ENCODE measurements at places on chromosomes 4 and X.

GRCh38 chr4:153372967-153373562 lies 28.6 kb downstream of the MND1 start:
- no peak for DNase-seq

GRCh38 chr4:39025552-39026085 lies 6.6 kb downstream of the TMEM156 start:
- DNase-seq = no peak

DNA sequence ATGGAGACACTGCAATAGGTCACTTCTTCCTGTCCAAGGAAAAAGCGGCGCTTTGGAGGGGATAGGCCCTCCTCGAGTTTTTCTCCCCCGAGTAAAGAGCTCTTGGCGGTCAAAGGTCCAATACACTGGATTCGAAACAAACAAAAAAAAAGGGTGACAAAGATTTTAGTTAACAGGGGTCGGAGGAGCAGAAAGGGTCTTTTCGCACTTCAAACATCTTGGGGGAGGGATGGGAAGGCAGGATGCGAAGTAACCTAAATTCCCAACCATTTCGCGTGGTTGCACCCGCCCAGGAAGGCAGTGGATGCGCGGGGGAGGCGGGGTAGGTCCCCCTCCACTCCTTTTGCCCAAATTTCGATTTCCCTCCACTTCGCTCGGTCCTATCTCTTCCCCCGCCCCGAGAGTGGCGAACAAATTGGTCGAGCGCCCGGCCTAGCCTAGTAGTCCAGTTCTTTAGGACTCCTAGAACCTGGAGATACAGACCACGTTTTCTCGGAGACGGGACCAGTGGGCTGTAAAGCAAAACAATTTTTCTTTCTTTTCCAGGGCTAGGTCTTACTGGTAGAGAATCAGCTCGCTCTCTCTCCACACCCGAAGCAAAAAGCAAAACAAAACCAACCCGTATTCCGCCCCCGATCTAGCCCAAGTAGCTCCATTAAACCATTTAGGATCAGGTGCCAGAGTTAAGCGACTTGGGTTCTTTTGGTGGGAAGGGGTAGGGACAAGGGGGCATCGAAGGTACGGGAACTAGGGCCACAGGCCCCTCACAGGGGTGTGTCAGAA lies 2.0 kb upstream of the STAG2 start:
- DNase-seq = peak; percentile 66

DNA sequence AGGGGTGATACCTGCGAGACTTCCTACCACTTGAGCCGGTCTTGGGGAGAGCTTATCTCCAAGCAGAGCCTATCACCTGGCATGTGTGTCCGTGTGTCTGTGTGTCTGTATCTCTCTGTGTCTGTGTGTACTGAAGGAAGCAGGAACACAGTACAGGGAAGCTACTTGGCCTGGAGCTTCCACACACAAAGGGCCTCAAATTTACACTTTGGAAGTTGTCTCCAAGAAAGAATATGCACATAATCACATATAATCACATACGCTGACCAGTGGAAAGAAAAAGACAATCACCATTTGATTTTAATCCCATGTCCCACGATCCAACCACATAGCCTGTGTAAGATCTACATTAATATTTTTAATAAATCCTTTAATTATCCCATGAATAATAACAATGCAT lies 13.2 kb upstream of the NKX6-1 start:
- no peak for DNase-seq

DNA sequence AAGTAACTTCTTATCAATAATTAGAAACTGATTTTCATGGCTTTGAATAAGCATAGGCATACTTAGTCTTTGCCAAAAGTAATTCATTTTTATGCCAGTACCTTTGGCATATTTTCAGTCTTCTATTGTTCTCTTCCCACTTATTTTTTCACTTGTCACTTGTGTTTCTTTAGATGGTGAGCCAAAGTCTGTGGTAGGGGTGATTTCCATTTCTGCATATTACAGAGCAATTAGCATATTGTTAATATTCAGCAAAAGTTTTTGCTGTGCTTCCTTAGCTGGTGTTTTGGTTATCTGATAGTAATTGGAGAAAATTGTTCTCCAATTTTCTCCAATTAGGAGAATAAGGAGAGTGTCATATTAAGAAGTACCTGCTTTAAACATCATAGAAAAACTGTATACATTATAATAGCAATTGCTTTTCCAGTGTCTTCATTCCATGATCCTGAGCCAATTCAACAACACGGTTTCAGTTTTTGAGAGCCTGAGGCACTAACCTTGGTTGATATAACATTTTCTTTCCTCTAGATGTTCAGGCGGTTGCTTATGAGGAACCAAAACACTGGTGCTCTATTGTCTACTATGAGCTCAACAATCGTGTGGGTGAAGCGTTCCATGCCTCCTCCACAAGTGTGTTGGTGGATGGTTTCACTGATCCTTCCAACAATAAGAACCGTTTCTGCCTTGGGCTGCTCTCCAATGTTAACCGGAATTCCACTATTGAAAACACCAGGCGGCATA lies 64.7 kb downstream of the SMAD1 start:
- DNase-seq = no peak

DNA sequence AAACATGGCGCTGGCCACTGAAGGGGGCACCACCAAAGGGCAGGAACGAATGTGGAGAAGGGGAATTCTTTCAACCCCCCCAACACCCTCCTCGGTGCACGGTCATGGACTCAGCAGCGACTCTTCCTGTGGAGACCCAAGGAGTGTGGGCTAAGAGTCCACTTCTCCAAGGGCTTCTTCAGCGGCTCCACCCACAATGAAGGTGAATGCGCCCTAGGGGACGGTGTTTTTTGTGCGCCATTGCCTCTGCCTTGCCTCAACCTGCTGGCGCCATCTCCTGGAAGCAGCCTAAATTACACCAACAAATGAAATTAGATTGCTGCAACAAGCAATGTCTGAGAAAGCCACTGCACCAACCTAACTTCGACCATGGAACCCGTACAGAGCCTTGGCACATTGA lies 169.2 kb upstream of the MAGEB18 start:
- no peak for DNase-seq

GRCh38 chr4:76487621-76488020 lies 52.6 kb downstream of the SHROOM3 start:
- no peak for DNase-seq

DNA sequence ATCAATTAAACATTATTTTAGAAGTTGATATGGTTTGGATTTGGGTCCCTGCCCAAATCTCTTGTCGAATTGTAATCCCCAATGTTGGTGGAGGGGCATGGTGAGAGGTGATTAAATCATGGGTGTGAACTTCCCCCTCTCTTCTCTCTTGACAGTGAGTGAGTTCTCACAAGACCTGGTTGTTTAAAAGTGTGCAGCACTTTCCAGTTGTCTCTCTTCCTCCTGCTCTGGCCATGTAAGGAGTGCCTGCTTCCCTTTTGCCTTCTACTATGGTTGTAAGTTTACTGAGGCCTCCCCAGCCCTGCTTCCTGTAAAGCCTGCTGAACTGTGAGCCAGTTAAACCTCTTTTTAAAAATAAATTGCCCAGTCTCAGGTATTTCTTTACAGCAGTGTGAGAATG lies 141.4 kb downstream of the GALNTL6 start:
- DNase-seq = no peak

DNA sequence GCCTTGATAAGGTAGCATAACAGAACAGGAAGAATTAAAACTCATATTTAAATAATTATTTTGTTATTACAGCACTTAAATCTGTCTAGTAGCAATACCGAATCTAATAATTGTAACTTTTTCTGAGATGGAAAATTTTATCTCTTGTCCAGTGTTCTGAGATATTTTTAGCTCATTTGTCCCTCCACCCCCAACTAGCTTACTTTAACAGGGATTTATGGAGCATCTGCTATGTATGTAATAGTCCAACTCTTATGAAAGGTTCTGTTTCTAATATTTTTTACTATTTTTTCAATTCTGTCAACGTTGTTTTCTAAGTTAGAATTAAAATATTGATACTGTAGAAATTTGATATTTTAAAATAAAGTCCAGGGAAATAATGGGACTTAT lies 38.2 kb upstream of the NUDT6 start:
- DNase-seq = no peak

GRCh38 chrX:38864165-38864564 lies 62.9 kb downstream of the MID1IP1 start:
- no peak for DNase-seq

- peak; percentile 57 for DNase-seq
Observed at GRCh38 chr4:8293131-8293975, 23.8 kb downstream of the HTRA3 start.

GRCh38 chr4:112312610-112313239 lies 15.6 kb downstream of the ALPK1 start:
- DNase-seq = no peak

- no peak for DNase-seq
Observed at GRCh38 chr4:93865650-93866049, 37.1 kb downstream of the ATOH1 start.

GRCh38 chr4:123443401-123444289 lies 47.0 kb downstream of the SPRY1 start:
- no peak for DNase-seq

DNA sequence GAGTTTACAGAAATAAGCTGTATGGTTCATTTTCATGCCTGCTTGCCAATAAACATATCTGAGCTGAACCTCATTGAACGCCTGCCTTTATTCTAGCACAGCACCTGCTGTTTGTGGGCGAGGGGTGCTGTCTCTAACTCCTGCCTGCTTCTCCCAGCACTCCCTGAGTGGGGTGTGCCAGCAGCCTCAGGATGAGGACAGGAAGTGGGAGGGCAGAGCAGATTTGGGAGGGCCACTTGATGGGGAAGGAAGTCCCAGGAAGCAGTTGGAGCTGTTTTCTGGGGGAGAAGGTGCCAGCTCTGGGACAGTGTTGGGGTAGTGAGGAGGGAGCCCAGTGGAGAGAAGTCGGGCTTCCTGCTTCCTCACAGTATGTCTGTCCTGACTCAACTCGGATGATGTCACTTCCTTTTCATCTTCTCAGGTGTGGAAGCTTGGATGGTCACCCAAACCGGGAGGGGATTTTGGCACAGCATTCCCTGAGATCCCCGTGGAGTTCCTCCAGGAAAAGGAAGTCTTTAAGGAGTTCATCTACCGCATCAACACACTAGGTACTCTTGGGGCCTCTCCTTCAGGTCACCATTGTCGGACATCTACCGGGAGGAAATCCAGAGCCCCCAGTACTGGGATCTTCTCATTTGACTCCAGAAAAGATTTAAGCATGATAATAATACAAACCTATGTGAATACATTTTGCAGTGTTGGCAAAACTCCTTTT lies 29.0 kb upstream of the MSANTD1 start:
- no peak for DNase-seq

DNA sequence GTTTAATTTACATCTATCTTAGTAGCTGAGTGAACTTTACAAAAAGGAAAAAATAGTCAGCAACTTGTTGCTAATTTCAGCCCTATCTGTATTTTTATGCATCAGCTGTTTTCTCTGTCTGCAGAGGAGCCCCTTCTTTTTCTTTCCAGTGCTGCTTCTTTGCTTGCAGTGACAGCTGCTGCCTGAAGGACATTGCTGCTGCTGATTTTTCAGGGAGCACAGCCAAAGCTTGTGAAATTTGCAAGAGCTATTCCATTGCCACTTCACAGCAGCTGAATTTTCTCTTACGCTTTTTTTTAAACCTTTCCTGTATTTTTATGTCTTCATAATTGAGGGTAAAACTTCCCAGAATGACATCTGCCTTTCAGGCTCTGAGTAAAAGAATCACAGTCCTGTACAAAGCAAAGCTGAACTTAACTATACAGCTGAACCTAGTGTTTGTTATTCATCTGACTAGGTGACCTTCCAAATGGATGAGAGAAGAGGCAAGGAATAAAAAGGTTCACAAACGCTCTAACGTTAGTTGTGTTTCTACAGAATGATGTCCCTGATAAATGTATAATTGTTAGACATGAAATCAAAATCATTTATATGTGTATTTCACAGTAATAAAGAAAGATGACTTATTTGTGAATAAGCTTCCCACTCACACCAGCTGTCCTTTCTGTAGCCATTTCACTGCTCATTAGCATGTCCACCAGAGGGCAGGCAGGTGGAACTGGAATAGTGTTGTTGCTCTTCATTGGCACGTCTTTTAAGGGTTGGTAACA lies 541.4 kb downstream of the ADGRL3 start:
- DNase-seq = peak; percentile 71

DNA sequence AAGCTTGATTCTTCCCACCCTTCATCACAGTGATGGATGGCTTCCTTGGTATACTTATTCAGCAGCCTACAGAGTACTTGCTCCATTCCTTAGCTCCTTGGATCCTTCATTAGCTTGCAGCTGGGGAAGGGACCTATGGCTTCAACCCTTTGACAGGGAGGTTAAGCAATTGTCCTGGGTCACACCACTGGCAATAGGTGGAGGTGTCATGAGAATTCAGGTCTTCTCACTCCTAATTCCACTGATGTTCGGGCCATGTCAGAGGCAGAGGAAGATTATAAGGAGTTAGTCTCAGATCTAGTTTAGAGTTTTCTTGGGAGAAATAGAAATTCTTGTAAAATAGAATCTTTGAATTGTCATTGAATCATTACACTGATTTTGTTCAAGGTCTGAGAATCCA lies 24.5 kb downstream of the EREG start:
- no peak for DNase-seq

DNA sequence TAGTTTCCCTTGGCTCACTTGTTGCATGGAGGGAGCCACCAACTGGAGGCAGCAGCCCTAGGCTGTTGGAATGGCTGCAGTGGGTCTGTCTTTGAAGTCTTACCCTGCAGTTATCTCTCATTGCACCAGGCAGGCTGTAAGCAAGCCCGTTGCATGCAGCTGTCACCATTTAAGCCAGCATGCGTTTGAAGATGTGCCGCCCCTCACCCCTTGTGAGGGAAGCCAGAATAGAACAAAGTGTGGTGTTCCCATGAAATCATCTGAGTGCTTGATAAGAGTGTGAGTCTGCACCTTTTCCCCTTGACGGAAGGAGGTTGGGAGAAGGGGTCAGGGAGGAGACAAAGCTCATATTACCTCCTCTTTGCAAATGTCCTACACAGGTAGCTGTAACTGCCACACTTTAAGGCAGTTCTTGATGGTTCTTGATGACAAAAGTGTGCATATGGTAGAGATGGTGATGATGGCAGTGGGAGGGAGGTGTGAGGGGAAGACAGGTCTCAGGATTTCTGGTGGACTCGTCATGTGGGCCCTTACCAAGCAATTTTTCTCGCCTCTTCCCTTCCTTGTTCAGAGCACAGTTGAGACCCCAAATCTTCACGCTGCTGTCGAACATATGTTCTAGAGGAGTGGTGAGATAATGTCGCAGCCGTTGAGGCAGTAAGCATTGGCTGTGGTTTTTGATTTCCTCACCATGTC lies 191.4 kb upstream of the LEF1 start:
- DNase-seq = no peak

DNA sequence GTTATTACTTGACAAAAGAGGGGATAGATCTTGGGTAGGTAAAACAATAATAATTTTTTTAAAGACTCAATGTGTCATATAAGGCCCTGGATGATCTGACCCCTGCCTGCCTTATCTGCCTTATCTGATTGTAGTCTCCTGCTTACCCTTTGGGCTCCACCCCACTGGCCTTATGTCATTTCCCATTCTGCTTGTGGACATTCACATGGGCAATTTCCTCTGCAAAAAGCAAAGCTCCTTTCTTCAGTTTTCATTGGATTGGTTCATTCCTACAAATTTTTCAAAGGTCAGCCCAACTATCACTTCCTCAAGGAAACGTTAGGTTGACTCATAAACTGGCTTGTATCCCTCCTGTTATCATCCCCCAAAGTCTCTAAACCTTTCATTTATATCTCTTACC lies 15.7 kb upstream of the TET2 start:
- DNase-seq = no peak

GRCh38 chrX:49809891-49810632 lies 19.0 kb upstream of the PAGE4 start:
- no peak for DNase-seq
